ENCODE measurements at places on chromosomes 3 and 15.
A peak's percentile ranks its signal among the peaks of the same experiment; 100 is the strongest.

GRCh38 chr15:31830591-31830990, 199.7 kb upstream of the CHRNA7 start:
- DNase-seq: no peak

DNA sequence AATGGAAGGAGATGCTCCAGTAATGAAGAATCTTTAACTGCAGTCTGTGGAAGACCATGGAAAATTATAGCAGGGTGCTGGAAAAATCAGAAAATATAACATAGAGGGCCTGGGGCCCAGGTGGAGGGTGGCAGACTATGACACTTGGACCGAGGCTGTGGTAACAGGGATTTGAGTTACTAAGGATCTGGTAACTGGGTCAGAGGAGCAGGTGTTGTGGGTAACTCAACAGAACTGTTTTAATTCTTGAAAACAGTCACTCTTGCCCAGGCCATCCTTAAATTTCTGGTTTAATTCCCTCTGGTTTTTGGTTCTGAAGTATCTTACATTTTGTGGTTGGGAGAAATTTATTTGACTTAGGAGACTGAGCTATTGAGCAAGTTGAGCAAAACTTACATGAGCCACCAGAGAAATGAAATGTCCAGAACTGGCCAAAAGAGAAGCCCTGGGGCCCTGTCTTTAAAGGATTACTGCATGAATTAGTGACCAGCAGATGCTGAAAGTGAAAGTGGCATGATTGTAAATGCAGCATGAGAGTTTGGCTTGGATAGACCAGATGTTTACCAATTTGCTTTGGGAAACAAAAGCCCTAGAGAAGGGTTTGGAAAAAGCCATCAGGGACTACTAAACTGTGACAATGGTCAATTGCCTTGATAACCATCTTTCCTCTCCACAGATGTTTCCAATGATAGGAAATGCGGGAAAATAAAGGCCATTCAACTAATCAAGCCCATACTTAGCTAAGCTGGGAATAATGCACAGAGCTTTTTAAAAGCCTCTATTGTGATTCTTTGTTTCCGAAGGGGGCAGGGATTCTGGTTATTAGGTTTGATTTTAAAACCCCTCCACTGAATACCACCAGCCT, 374.9 kb upstream of the TGFBR2 start:
- no peak for DNase-seq

- DNase-seq: no peak
Measured at GRCh38 chr3:5324780-5325179, 137.3 kb downstream of the EDEM1 start.

DNA sequence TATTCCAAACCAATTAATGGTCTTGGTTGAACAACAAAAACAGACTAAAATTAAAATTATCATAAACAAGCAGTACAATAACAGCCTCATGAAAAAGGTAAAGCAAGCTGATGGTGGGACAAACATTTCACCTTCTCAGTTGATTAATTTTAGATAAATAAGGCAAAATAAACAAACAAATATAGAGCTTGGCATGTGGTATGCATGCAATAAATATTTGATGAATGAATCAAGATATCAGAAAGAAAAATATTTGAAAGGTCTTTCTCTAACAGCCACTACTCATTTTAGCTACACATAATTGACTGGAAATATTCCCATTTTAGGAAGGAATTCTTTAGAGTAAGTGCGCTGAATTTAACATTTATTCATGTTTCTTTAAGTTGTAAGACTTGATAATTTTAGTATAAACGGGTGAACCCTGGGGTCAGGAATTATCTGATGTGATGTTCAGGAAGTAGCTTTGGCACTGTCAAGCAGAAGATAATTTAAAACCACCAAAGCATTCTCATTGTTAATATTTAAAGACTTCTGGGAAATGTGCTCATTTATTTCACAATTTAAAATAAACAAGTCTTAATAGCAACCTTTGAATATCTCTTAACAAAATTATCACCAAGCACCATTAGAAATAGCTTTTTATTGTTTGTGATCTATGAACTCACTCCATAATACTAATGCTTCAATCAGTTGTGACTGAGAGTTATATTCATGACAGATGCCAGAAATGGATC, 372.3 kb upstream of the TGFBR2 start:
- no peak for DNase-seq

DNA sequence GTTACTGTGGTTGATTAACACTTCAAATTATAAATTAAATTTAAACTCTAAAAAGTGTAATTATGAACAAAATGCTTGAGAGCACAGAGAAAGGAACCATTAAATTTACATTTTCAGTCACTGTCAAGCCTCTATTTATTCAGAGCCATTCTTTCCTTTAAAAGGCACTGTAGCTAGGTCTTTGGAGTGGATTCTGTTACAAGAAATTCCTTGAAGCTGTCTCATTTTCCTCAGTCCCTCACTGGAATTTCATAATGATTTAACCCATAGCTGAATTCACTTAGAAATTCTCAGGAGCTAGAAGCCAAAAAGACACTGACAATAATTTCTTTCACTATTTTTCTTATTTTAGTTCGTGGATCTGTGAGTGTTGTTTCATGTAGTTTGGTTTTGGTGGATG, 81.2 kb upstream of the TCF12 start:
- peak; percentile 13 for DNase-seq

DNA sequence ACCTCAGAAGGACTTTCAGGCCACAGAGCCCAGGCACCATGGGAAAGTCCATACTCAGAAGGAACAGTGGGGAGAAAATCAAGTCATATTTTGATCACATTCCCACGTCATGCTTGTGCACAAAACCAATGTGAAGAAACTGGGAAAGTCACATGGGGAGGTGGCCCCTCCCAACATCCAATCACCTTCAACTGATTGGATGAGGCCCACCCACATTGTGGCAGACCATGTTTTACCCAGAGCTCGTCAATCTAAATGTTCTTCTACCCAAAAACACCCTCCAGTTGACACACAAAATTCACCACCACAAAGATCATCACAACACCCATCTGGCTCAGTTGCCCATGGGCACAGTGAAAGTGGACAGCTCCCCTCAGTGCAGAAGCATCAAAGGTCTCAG, 248.2 kb upstream of the IGF1R start:
- DNase-seq: no peak

DNA sequence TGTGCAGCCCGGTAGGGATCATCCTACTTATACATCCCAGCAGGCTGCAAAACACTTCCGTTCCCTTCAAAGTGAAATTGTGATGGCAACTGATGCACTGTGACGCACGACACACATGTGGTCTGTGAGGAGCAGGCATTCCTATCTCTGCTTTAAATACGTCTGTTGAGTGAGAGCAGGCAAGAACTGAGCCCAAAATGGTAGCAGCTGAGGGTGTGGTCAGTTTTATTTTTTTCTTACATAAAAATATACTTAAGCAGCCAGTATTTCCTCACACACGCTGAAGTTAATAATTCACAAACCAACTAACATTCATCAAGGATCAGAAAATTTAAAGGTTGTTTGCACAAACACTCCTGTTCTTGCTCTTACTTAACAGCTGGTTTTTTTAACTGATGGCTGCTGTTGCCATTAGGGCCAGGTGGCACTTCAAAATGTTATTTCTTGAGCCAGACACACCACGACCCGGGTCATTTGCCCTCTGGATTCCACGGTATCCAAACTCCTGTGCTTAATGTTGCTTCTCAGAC, 23.9 kb downstream of the LRIG1 start:
- no peak for DNase-seq

- DNase-seq: no peak
Measured at GRCh38 chr15:46576646-46577395, 942.0 kb downstream of the SQOR start.

DNA sequence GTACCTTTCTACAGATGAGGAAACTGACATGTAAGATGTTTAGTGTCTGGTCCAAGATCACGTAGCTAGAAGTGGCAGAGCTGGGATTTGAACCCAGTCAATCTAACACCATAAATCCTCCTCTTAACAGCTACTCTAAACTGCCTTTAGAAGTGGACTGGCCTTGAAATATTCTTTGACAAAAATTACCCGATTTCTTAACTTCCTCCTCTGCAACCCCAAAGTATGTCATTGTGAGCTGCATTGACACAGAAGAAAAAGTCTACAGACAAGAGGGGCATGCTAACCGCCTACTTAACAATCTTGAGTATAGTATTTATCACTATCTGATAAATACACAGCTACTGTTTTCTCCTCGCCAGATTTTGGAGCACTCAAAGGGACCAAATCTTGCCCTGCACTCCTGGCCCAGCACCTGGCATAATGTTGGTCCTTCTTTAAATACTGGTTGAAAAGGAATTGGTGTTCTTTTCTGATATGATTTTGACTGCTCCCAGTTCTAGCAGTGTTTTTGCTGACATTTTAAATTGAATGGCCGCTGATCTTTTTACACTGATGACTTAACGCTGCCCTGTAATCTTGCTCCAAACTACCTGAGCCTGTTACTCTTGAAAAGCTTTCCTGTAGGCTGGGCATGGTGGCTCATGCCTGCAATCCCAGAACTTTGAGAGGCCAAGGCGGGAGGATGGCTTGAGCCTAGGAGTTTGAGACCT, 36.9 kb downstream of the ITPR1 start:
- no peak for DNase-seq

DNA sequence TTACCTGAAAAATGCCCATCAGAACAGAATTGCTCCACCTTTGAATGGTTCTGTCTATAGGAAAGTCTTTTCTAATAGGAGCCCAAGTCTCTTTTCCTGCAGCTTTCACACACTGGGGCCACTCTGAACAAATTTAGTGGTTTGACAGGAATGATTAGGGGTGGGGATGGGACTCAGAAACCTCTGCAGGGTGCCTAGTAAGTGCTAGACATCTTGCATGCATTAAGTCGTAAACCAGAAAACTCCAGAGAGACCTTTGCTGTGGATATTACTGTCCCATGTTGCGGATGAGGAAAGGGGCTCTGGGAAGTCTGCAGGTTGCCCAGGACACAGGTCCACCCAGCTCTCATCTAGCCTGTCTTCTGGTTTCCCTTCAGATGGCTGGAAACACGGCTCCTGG, 189.7 kb downstream of the OPA1 start:
- no peak for DNase-seq

DNA sequence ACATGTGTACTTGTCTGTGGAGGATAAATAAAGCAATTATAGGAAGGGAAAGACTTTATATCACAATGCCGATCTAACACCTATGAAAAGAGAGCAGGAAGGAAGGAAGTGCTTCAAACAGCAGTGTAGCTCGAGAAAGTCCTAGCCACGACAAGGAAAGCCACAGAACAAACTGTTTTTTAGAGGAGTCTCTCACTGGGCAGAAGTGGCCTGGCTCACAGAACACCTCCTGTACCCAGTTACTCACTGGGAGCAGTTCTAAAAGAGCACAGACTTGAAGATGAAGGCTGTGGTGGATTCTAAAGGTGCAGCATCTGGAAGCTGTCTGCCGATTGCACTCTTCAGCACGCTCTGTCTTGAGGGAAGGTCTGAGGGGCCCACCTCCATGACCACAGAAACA, 248.8 kb upstream of the ATP11B start:
- no peak for DNase-seq

DNA sequence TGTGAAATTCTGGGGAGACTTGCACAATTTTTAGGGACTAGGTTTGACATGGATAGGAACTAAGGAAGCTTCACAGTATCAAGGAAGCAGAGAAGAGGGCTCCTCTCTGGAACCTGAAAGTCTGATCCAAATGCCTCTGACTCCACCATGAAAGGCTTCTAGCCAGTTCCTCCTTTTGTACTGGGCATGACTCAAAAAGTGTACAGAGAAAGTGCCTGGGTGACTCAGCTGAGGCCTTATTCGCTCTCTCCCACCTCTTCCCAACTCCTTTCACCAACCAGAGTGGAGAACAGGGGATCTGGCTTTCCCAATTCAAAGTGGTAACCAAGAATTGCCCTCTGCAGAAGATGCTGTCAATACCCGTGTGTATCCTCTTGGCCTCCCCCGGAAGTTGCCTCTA, 342.9 kb upstream of the PROK2 start:
- no peak for DNase-seq

- no peak for DNase-seq
Measured at GRCh38 chr15:26928051-26928450, 42.9 kb upstream of the GABRG3 start.

DNA sequence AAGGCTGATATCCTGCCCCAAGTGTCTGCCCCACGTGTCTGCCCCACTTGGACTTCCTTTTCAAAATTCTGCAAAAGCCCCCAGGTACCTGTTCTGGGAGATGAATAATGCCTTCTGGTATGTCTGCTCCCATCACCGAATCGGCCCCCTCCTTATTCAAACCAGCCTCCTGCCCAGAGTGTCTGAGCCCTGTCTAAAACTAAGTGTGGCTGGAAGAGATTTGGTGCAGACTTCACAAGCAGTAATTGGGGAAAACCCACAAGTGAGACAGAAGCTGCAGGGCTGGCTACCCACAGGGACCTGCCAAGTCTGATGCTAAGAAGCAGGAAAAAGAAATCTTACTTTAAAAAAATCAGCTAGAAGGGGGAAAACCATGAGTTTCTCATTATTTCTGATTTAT, 85.1 kb downstream of the DUT start:
- no peak for DNase-seq

DNA sequence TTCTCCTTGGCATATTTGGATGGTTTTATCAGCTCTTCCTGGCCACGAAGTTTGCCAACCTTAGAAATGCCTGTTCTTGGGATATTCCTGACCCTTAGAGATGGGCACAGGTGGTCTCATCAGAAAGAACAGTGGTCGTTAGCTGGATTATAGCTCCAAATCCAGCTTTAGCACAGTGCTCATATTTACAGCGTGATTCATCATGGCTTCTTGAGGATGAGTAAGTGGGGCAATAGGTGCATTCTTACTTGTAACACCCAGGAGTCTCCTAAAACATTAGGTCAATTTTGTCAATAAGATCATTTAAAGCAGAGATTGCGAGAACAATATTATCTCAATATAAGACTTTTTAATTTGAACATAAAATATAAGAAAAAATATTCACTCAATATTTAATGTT, 191.9 kb downstream of the GABRB3 start:
- no peak for DNase-seq

- DNase-seq: no peak
Measured at GRCh38 chr15:80564056-80564455, 131.1 kb upstream of the ABHD17C start.

GRCh38 chr3:37386627-37387230, 212.3 kb upstream of the LRRFIP2 start:
- DNase-seq: no peak

DNA sequence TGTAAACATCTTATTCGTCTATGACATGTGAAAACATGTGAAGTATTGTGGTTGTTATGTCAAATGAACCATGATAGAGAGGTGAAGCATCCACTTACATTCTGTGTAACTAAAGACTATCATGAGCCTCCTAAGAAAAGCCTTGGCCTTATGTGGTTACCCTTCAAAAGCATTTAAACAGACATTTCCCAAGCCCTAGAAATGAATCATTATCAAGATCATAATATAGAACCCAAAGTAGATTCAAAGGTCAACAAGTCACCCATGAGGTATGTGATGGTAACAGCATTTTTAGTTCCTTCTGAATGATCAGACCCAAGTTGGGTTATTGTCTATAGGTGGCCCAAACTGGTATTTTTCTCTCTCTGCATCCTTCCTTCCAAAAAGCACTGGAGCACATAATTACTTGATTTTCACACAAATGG, 408.0 kb downstream of the TBL1XR1 start:
- DNase-seq: no peak

DNA sequence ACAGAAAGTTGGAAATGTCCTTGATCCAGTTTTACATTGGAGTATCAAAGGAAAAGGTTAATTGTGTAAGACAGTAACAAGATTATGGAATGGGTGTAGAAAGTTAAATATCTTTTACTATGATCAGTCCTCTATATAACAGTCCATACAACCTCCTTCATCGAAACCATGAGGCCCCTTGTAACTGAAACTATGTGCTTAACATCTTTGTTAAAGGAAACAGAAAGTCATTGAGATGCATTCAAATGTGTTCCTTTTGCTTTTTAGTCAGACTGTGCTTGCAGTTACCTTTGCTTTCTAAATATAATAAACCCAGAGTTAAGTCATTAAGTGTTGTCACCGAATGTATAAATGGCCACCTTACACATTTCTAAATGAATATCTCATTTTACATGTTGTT, 1298.5 kb downstream of the ROBO2 start:
- DNase-seq: no peak
